ENCODE measurements at places on chromosomes 7 and 10. TPM values are rescaled to one million over a fixed set of nuclear protein-coding genes. Genes with fewer than 3 reads are reported as not detected.

The OR9A4 gene
- 0.31 TPM for total RNA-seq

The TRIM50 gene
- total RNA-seq, result 0.16 TPM

The SPDYE5 gene
- total RNA-seq, result not detected

The FRAT2 gene
- total RNA-seq, result 16.8 TPM

The CLCN1 gene
- under 0.01 TPM for total RNA-seq

The CALD1 gene
- 29.5 TPM for total RNA-seq

The SEC61G gene
- 124 TPM for total RNA-seq

The EPHB6 gene
- total RNA-seq, result 55.8 TPM

The ZNF365 gene
- total RNA-seq, result 29.6 TPM

DNA sequence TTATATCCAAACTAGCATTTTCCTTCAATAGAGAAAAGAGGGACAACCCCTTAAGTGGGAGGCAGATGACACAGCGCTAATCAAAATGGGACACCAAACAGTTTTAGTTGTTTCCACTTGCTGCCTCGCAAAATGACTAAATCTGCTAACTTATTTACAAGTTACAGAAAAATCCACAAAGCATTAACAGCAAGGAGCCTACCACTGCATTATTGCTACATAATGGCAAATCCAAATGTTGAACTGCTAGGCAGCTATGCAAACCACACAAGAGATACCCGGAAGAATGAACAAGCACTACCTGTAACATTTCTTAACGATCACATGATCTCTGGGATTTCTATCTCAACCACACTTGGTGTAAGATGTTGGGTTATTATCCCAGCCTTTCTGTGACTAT is 96.7 kb downstream of the SFMBT2 start:
- DNase-seq, result no peak

DNA sequence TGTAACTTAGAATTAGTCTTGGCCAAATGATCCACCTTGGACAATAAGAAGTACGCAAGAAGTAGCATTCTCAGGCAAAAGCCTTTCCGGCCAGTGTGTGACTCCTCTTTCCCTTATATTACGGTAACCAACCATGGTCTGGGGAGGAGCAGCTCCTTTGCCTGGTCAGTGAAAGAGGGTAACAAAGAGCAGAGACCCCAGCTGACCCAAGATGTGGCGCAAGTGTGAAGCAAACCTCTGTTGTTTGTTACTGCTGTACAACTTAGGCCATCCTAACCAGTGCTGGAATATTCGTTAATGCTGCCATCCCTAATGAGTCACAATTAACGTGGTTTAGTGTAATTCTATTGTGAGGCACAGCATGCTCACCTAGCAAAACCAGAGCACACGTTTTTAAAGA is 44.0 kb downstream of the HIPK2 start:
- DNase-seq, result no peak

GRCh38 chr7:149205690-149206381 is 10.5 kb downstream of the ZNF282 start:
- no peak for DNase-seq

GRCh38 chr7:83947260-83947659 is 247.3 kb downstream of the SEMA3A start:
- no peak for DNase-seq

DNA sequence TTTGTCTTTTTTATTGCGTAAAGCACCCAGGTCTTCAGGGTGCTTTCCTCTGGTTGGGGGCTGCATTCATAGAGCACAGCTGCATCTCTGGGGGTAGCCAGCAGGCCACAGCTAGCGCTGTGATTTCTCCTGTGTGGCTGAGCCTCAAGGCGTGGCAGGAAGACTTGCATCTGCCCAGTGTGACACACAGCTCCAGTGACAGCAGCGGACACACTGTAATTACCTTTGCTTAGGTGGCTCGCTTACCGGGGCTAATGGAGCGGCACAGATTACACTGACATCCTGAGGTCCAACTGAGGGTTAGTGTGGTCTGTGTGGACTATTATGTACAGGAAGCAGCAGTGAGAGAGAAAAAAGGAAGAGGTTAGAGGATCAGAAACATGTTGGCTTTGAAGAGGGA is 27.1 kb downstream of the ABCB4 start:
- no peak for DNase-seq

DNA sequence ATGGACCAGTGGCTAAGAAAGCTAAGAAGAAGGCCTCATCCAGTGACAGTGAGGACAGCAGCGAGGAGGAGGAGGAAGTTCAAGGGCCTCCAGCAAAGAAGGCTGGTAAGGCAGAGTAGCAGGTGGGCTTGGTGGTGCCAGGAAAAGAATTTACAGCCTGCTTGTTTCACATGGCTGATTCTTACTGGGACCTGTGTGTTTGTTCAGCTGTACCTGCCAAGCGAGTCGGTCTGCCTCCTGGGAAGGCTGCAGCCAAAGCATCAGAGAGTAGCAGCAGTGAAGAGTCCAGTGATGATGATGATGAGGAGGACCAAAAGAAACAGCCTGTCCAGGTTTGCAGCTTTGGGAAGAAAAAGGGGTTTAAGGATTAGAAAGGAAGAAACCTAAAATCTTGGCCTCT is 5.0 kb downstream of the NOLC1 start:
- DNase-seq, result no peak

- DNase-seq, result no peak
These were observed 406 bp downstream of the CBLL1 start for GRCh38 chr7:107744345-107744750.

DNA sequence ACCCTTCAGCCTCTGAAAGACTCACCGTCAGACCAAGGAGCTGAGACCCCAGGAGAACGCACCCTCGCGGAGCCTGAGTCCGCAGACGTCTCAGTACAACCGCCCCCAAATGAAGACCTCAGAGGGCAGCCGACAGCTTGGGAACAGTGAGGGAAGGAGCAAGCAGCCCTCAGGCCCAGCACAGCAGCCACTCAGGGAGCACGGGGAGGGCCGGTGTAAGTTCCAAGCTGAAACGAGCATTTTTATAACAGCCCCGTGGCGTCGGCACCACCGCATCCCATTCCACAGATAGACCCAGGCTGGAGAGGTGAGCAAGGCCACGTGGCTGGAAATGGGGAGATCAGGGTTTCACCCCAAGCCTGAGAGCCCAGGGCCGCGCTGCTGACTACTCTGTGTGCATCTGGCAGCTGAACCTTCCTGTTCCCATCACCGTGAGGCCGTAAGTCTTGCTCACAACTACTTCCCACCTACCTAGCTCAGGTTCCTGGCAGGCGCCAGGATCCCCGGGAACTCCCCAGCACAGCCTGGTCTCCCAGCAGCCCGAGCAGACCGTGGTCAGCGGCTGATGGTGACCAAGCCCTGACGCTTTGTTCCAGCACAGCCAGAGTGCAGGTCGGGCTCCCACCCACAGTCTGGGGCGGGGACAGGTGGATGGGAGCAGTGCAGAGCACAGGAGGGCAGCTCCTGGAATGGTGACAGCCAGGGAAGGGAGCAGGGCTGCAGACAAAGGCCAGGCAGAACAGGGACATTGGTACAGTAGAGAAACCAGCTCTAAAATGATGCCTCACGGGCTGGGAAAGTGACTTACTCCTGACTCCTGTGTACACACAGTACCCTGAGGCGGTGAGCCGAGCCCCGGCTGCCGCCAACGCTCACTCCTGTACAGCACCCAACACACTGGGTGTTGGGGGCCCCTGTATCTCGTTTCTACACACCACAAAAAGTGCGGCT is 6.1 kb upstream of the NOM1 start:
- no peak for DNase-seq

GRCh38 chr7:36119005-36119706 is 33.9 kb upstream of the EEPD1 start:
- DNase-seq, result no peak

DNA sequence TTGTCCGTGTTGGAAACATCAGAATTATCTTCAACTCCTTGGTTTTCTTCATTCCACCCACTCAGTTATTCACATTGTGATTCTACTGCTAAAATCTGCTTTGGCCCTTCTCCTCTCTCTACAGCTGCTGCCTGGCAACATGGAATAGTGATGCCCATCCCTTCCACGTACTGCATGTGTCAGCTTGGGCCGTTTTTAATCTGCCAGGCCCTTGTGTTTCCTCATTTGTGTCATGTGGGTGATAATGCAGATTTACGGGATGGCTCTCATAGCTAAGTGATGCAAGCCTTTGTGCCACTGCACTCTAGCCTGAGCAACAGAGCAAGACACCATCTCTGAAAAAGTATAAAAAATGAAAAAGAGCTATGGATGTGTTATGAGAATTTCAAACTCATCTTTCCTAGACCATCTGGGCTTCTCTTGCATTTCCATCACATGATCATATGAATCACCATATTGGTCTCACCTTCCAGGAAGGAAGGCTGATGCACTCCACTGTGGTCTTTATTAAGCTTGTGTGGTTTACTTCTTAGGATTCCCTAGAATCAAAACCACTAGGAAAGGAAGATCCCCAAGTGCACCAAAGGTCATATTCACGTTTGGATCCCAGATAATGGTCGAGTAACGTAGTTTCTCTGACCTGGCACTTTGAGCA is 20.6 kb upstream of the CELF2 start:
- peak; percentile 36 for DNase-seq

DNA sequence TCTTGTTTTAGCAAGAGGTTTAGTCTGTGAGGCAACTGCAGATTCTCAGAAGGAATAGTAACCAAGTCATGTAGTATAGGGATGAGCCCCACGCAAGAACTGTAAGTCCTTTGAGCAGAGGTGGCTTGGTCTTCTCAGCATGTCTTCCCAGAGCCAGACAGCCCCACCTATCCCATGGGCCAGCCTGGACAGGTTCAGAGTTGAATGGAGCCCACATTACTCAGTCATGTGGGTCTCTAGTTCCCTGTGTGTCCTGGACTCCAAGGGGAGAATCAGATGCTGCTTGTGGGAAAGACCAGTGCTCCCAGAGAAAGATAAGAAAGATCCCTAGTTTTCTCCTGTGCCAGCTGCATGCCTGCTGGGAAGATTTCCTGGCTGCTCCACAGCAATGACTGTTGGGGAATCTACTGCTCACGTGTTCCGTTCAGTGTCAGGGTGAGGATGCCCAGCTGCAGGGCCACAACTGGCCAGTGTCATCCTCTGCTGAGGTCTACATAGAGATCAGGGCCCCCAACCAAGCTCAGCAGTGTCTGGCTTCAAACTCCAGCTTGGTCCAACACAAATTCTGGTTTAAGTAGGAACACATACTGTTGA is 66.9 kb upstream of the UNC5B start:
- DNase-seq, result no peak

DNA sequence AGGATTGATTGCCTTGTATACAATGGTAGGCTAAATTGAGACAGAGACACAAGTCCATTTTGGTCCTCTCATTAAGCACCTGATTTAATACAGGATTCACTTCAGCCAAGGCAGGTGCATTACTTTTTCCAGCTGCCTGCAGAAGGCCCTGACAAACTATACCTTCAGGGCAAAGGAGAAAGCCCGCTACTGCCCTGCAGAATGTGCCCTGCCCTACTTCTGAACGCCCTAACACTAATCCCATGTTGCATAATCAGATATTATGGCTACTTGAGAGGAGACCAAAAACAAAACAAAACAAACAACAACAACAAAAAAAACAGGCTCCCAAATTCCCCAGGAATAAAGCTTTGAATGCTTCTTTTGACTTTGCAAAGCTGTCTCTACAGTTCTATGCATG is 116.9 kb upstream of the ABI1 start:
- no peak for DNase-seq

- no peak for DNase-seq
These were observed 287.8 kb downstream of the PHF14 start for GRCh38 chr7:11261470-11261869.

GRCh38 chr7:148334959-148335577 is 255.5 kb upstream of the C7orf33 start:
- no peak for DNase-seq

DNA sequence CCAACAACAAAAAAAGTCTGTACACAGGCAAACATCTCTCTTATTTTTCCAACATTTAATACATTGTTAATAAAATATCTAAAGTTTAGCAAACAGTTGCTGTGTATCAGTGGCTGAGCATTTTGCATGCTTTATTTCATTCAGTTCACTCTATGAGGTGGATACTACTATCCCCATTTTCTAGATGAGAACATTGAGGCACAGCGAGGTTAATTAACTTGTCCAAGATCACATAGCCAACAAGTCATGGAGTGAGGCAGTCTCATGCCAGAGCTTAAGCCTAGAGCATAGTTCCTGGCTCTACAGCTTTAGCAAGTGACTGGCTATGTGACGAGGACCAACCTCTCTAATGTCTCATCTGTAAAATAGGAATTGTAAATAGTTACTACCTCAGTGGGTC is 4.4 kb downstream of the GATAD1 start:
- no peak for DNase-seq

GRCh38 chr7:155851892-155852291 is 39.6 kb upstream of the SHH start:
- no peak for DNase-seq

DNA sequence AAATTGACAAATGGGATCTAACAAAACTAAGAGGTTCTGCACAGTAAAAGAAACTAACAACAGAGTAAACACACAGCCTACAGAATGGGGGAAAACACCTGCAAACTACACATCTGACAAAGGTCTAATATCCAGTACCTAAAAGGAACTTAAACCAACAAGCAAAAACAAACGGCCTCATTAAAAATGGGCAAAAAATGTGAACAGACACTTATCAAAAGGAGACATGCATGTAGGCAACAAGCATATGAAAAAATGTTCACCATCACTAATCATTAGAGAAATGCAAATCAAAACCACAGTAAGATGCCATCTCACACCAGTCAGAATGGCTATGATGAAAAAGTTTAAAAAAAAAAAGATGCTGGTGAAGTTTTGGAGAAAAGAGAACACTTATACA is 197.4 kb downstream of the KBTBD2 start:
- no peak for DNase-seq

GRCh38 chr7:90688810-90689209 is 92.7 kb downstream of the CDK14 start:
- no peak for DNase-seq

- DNase-seq, result no peak
These were observed 745 bp downstream of the TCERG1L start for GRCh38 chr10:131310551-131311401.

GRCh38 chr7:45573661-45574415 is at the start of gene ADCY1:
TSS of gene ADCY1 (plus strand) at chr7:45574368. CDS start at chr7:45574544, 176 bp downstream.
- no peak for DNase-seq

DNA sequence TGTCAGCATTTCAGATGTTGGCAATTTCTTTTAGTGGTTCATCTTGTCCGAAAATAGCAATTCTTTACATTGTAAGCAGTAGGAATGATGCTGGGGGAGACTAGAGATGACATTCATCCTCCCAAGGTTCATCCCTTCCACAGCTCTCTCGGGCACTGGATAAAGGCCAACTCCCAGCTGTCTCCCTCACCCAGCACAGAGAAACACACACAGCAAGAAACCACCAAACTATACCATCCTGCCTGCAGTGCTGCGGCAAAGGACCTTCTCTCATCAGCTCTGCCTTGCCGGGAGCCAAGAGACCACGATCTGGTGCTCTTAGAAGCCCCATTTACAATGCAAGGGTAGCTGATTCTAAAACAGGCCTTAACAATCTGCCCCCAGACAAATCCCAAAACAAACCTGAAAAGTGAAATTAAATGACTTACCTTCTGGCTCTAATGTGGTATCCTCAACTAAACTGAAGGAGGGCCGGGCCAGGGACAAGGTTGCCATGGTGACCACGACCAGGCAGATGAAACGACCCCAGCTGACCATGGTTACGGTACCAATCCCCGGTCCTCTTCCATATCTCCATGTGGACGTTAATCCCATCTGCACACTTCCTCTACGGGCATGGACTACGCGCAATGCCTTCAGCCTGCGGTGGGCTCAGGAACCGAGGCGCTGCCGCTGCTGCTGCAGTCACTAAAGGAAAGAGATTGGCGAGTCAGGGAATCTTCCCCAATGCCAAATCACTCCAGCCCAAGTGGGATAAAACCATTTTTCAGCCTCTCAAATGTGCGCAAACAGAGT is 4.8 kb downstream of the FGFR2 start:
- no peak for DNase-seq

GRCh38 chr7:73570977-73571376 is 7.4 kb downstream of the TBL2 start:
- DNase-seq, result no peak

All from occipital lobe (tissue), 3 donors.